ENCODE measurements at places on chromosomes 13 and 19. TPM values are rescaled to one million over a fixed set of nuclear protein-coding genes. Genes with fewer than 3 reads are reported as not detected.

The NBEA gene
- total RNA-seq = 7.8 TPM

DNA sequence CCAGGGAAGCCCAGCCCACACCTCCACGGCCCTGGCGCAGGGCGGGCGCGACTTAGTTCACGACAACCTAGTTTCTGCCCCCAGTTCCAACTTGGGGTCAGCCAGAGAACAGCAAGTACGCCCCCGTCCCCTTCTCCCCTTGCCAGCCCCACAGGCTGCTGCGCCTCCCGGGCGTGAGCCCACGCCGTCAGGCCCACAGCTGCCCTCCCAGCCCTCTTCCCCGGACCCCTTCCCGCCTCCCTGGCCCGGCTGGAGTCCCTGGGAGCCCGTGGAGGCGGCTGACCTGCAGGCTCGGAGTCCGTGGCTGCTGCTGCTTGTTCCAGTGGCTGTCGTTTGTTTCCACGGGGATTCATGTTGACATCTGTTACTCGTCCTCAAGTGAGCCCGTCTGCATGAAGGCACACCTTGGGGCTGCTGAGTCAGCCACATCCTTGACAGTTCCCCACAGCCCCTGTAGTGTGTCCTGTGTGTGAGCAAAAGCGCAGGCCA lies 86.0 kb downstream of the ATP11A start:
- no peak for DNase-seq

GRCh38 chr13:33050161-33050560 lies 33.9 kb downstream of the KL start:
- DNase-seq = peak; percentile 10

The DAND5 gene
- total RNA-seq = not detected

GRCh38 chr13:94617389-94618000 lies 15.8 kb downstream of the GPR180 start:
- DNase-seq = no peak

DNA sequence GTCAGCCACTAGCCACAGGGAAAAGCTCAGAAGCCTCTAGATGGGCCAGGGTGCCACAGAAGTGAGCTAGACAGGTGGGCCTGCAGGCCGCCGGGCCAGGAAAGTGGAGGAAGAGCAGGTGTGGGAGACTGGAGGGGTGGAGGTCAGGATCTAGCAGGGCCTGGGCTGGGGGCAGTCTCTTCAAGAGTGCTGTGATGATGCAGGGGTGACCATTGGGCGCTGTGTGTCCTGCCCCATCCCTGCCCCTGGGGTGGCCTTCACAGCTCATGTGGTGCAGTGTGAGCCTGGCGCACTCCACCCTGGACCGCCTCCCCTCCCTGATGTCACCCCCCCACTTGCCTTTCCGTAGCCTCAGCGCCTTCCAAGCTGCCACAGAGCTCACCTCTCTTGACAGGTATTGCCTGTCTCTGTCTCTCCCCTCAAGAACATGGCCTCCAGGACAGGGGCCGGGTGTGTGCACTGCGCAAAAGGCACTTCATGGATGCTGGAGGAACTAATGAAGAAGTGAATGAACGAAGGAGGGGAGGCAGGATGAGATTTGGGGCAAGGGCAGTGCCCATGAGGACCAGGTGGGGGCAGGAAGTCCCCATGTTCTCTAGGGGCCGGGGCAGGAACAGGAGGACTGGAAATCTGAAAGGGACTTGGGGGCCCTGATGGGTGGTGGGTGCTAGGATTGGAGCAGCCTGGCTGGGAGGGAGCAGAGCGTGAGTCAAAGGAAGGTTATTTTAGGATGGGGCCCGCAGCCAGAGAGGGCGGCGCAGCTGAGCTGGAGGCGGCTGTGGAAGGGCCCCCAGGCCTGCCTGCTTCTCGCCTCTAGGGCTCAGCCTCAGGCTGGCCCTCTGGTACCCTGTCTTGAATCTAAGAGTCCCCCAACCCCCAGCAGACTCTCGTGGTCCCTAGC lies 6.6 kb downstream of the SSBP4 start:
- DNase-seq = peak; percentile 70

DNA sequence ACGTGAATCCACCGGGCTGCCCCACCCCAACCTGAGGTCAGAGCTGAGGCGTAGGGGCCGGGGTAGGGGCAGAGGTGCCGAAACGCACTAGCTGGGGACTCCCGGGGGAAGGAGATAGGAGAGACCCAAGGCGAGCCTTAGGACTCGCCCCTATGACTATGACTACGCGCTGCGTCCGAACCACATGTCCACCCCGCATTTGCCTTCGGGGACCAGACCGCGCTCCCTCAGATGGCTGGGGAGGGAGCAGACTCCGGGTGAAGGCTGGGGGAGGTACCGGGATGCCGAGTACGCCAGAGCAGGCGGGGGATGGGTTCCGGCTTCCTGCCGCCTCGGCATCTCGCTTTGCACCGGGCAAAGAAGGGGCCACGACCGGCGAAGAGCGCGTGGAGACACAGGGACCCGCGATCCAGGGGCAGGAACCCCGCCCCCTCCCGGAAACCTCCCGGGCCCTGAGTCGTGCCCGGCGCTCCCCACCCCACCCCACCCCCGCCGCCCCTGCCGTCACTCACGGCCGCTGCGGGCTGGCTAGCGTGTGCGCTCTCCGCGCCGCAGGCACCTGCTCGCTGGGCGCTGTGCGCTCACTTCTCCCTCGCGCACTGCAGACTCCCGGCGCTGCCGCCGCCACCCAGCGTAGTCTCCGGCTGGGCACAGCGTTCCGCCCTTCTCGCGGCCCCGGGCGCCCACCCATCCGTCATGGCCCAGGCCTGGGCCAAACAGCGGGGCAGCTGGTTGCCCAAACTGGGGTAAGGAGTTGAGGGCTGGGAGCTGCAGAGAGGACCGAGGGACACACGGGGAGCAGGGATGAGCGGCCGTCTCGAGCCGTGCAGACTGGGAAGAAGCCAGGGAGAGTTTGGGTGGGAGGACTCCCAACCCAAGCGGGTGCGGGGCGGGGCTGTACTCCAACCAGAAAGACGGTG lies 622 bp upstream of the VSTM2B start:
- no peak for DNase-seq

DNA sequence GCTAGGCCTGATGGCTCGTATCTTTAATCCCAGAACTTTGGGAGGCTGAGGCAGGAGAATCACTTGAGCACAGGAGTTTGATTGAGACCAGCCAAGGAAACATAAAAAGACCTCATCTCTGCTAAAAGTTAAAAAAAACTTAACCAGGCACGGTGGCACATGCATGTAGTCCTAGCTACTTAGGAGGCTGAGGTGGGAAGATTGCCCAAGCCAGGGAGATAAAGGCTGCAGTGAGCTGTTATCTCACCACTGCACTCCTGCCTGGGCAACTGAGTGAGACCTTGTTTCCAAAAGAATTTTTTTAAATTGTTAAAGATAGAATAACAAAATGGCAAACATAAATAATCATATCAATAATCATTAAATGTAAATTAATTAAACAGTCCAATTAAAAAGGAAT lies 365.8 kb downstream of the MTUS2 start:
- no peak for DNase-seq

The AP2A1 gene
- total RNA-seq = 53.4 TPM

The KLK14 gene
- not detected for total RNA-seq
